ENCODE measurements at places on chromosomes 12 and 14.

DNA sequence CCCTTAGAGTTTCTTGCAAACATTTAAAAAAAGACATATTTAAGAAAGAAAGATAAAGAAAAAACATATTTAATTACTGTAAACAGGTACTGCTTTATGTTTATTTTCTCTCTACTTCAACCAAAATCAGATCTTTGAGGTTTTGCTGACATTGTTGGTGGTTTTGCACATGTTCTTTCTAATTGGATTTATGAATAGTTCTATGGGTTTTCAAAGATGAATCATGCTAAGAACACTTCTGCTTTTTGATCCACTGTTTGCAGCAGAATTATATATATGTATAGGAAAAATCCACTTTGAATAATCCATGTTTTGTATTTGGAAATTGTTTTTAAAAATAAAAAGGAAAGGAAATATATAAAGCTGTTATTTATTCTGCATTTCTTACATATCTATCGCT, 78.4 kb downstream of the FRMD6 start:
- DNase-seq, result no peak

GRCh38 chr12:55172686-55173085, 46.5 kb downstream of the OR9K2 start:
- DNase-seq, result no peak

GRCh38 chr14:46686652-46687051, 35.1 kb upstream of the RPL10L start:
- no peak for DNase-seq

GRCh38 chr14:99821519-99822508, 28.6 kb downstream of the EML1 start:
- no peak for DNase-seq
